Kidney capillary endothelial cell (primary cell): ENCODE measurements at places on chromosomes 12 and 14.

GRCh38 chr12:93825501-93825888, 148.3 kb downstream of the CRADD start:
- DNase-seq = no peak

DNA sequence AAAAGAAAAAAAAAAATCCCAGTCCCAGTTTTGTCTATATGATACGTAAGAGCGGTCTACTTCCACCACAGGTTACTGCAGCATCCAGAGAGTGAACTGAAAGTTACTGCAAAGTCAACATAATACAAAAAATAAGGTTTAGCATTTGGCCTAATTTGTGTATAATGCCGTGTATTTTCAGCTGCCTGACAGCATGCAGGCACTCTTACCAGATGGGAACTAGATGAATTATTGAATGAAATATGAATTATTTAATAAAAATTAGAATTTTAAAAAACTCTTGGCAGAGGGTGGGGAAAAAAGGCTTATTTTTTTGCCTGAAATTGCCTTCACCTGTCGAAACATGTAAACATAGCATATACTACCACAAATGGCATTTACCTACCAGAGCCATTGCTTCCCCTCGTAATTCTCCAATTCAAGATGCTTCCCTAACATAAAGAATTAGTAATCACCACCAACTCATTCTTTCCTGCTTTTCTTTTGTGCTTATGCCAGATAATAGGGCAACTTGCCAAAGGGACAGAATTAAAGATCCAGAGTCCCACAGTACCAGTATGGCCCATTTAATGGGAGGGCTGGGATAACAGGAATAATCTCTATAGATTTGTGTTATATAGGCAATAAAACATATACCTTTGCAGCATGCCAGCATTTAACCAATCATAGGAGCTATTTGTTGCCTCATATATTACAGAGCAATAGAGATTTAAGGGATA, 31.1 kb downstream of the ATF7 start:
- DNase-seq = no peak

GRCh38 chr12:76223869-76224268, 124.3 kb downstream of the BBS10 start:
- no peak for DNase-seq

DNA sequence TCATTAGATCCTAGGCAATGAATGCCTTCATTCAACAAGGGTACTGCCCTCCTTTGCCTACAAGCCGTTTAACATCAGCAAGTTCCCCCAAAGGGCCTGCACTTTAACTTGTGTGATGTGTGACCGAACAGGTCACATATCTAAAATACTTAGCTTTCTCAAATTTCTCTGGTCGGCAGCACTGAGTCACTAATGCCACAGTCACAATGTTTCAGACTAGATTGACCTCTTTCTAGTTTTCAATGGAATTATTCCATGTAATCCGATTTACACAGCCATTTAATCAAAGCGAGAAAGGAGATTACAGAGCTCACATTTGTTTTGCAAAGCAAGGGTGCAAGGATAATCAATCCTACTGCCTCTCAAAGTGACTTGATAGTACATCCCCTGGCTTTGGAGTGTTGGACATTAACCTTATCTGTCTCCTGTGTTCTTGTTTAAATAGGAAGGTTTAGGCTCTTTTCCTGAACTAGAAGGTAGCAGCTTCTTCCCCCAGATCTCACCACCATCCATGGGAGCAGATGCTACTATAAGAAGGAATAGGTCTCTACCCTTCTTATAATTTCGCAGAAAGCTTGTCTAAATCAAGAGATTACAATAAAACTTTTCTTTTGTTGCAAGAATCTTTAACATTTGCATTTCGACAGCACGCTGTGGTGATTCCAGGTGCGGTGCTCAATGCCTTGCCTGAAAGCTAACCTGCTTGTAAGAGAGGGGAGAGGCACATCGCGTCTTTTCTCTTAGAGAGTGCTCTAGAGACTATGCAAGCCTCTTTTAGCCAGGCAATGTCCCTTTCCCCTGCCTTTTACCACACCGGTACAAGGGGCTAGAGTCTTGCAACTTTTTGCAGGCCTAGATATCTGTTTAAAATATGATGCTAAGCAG, 1.8 kb downstream of the KITLG start:
- no peak for DNase-seq

DNA sequence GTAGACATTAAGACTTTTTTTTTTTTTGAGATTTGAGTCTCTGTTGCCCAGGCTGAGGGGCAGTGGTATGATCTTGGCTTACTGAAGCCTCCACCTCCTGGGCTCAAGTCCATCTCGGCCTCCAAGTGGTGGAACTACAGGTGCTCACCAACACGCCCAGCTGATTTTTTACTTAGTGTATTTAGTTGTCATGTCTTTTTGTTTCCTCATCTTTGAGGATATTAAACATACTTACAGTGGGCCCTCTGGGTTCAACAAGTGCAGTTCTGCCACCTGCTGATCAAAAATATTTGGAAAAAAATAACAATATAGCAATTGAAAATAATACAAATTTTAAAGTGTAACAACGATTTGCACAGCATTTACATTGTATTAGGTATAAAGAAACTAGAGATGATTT, 4.4 kb upstream of the B4GALNT1 start:
- no peak for DNase-seq

GRCh38 chr14:32364941-32365340, 35.8 kb downstream of the AKAP6 start:
- DNase-seq = no peak

DNA sequence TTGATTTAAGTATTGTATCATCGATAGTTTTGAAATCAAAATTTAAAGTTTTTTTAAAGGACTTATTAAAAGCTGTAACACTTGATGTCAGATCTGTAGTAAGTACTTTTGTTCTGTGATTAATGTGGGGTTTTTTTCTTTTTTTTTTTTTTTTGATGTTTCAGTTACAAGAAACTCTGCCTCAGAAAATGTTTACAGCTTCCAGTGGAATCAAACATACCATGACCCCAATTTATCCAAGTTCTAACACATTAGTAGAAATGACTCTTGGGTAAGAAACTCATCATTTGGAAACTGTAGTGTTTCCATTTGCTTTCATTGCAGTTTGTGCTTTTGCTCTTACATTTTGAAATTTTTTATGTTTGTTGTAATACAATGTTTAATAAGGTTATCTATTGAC, 45.6 kb downstream of the TBK1 start:
- no peak for DNase-seq

DNA sequence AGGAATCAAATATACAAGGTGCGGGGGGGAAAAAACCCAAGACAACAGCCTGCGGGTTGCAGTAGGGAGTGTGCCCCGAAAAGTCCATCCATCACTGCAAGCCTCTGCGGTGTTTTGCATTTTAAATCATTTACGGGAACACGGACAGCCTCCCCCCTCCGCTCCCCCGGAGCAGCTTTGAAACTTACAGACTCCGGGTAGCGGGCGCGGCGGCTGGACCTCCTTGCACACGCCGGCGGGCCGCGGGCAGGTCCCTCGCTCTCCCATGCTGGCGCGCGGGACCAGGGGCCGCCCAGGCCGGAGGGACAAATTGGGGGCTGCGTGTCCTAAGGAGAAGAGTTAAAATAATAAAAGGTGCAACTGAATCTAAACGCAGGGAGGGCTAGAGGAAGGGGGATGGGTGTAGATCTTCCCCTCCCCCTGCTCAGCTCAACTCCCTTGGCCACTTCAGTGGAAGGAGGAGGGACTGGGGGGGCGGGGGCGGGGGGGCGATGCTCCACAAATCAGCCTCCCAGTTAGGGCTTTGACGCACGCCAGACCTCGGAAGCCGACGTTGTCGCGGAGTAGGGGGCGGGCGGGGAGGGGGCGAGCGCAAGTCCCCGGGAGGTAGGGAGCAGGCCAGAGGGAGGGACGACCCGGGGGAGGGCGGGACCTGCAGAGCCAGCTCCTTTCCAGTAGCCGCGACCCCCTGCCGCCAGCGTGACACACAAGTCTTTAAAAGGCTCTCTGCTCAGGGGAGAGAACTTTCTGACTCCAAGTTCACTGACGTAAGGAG, at the start of gene KCNJ8:
KCNJ8 (minus strand) TSS at position 349 of the 775 bp plus-strand sequence. CDS start 1,090 bp downstream, outside the sequence.
- no peak for DNase-seq

GRCh38 chr14:50335989-50336824, 24.1 kb downstream of the DMAC2L start:
- DNase-seq = peak; percentile 80

- no peak for DNase-seq
Observed at GRCh38 chr12:57539134-57539768, 7.7 kb downstream of the DCTN2 start.

GRCh38 chr12:89732522-89732921, 23.9 kb upstream of the ATP2B1 start:
- no peak for DNase-seq

- DNase-seq = no peak
Observed at GRCh38 chr12:7289743-7290142, 14.1 kb upstream of the ACSM4 start.

- no peak for DNase-seq
Observed at GRCh38 chr12:19647806-19648556, 208.7 kb downstream of the AEBP2 start.

- DNase-seq = no peak
Observed at GRCh38 chr12:109085590-109085989, 7.7 kb downstream of the ALKBH2 start.

GRCh38 chr12:105861227-105861626, 277.5 kb downstream of the NUAK1 start:
- DNase-seq = no peak

DNA sequence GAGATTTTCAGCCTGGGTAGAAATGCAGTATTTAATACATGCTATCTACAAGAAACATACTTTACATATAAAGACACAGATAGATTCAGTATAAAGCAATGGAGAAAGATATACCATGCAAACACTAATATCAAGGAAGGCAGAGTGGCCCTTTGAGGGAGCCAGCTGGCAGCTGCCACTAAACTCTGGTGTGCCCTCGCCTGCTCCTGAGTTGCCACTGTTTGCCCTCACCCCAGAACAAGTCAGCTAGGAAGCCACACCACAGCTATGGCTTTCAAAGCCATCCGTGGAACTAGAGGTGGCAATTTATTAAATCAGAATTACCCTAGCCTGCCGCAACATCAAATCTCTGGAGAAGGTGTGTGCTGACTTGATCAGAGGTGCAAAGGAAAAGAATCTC, 18.3 kb downstream of the PXN start:
- DNase-seq = no peak

DNA sequence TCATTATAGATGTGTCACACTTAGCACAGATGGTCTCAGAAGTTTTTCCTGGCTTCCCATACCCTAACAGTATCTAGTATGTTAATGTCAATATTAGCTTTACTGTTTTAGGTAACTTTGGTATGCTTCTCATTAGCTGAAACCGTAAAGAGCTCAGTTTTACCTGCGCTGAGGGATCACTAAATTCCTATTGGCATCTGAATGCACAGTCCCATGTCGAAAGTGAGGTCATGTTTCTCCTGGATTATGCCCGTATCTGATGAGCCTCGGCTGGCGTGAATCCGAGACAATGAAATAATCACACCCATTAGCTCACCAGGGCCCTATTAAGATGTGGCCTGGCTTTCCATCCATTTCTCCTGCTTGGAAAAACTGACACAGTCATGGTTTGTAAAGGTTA, 418.2 kb downstream of the ZFP36L1 start:
- no peak for DNase-seq

DNA sequence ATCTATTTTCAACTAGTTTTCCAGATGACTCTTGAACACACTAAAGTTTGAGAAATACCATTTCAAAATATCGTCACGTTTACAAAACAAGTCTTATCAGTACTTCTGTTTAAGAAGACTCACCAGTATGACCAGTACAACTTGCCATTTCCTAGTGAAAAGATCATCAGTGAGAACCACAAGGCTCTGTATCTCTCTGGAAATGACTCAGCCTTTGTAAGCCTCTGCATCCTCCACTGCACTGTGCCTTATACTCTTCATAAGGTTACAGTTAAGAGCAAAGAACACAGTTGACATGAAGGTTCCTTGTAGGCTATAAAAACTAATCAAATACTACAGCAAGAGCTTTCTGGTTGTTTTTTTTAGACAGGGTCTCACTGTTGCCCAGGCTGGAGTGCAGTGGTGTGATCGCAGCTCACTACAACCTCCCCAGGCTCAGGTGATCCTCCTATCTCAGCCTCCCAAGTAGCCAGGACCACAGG, 5.7 kb upstream of the VTI1B start:
- DNase-seq = peak; percentile 84

- DNase-seq = no peak
Observed at GRCh38 chr12:6268484-6269157, 41.9 kb upstream of the PLEKHG6 start.

- DNase-seq = no peak
Observed at GRCh38 chr14:67517083-67517482, 16.0 kb upstream of the PLEKHH1 start.

DNA sequence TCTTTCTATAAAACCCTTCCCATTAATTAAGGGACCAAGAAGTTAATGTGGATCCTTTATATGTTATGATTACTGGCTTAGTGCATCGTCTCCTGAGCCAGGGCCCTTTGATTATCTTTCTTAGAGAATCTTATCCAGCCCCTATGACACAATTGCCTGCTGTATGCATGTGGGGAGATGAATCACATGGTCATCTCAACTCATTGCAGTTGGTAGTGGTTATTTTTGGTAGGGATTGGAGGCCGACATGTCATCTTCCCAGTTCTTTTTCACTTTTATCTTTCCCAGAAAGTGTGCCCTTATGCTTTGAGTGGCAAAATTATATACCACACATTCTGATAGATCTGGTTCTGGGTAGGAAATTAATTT, 26.0 kb downstream of the ZNF664 start:
- DNase-seq = no peak

DNA sequence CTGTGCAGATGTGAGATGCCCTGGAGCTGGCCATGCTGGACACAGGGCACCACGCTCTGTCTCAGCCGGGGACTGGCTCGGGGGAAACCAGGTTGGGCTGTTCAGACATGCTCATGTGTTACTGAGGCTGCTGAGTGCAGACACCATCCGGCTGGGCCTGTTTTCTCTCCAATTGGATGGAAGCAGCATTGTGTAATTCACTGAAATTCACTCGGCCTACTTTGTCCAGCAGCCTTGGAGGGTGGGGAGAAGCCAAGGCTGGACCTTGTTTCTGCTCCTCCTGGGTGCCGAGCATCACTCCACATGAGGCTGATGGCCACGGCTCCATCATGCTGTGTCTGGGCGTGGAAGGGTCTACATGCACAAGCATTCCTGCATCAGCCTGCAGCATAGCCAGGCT, 130.7 kb downstream of the SMOC1 start:
- no peak for DNase-seq

DNA sequence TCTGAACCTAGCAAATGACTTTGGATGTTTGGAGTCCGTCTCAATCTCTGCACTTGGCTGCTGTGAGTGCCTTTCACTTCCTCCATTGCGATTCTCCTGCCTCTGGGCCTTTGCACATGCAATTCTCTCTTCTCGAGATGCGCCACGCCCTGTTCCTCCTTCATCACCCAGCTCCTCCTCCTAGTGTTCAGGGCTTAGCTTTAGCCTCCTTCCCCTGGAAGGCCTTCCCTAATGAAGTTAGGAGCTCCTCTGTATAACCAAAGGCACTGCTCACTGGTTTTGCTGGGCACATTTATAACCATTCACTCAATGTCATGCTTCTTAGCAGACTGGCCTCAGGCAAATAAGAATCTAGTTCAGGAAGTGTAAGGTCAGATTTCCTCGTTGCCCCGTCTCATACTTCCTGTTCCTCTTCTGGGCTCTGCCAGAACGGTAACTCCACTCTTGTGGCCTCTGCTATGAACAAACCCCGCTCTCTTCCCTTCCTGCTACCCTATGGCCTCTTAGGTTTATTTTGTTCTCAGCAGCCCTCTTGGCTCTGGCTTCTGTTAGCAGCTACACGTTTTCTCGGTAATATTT, 171.4 kb downstream of the CRADD start:
- DNase-seq = peak; percentile 7
